Breast epithelium (tissue), 4 donors: ENCODE measurements at places on chromosomes 4 and X.

GRCh38 chr4:77994194-77994721 lies 62.9 kb upstream of the FRAS1 start:
- no peak for DNase-seq

GRCh38 chr4:76969495-76969894 lies 19.9 kb downstream of the SEPTIN11 start:
- DNase-seq = no peak

- DNase-seq = no peak
These were observed at the start of gene FRMPD3 for GRCh38 chrX:107448998-107449835. Gene FRMPD3, plus strand, starts transcription at chrX:107449652. Its CDS starts 76,937 bp downstream, at chrX:107526589.

DNA sequence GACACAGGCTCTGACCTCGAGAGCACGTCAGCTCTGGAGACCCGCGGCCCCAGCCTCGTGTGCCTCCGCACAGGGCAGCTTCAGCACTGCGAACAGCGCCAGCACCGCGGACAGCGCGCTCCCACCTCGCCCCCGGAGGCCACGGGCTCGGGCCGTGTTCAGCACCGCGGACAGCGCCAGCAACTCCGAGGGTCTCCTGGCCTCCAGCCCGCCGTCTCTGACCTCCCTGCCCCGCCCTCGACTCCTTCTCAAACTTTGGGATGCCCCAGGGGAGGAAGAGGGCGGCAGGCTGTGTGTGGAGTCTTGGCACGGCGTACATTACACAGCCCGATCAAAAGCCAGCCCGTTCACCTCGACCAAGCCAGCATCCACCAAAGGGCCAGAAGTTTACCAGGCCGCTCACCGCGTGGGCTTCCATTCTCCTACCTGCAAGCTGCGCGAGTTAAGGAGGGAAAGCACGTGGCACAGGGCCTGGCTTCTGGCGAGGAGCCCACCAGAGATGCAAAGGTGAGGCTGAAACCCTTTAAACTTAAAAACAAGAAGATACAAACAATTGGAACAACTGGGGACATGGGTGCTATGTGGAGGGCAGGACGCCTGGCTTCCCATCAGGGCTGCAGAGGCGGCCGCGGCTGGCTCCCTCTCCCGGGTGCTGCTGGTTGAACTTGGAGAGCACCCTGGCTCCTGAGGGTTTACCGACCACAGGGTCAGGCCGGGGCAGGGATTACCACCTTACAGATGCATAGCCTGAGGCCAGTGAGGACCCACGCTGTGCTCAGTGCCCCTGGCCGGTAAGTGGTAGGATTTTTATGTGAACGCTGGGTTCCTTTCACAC lies 4.5 kb upstream of the NKX1-1 start:
- peak; percentile 11 for DNase-seq
